ENCODE measurements at places on chromosomes 3 and 15.

GRCh38 chr15:79798311-79798710 lies 98.5 kb downstream of the MTHFS start:
- no peak for DNase-seq

GRCh38 chr3:102006812-102007485 lies 157.6 kb downstream of the NFKBIZ start:
- DNase-seq = peak; percentile 81

DNA sequence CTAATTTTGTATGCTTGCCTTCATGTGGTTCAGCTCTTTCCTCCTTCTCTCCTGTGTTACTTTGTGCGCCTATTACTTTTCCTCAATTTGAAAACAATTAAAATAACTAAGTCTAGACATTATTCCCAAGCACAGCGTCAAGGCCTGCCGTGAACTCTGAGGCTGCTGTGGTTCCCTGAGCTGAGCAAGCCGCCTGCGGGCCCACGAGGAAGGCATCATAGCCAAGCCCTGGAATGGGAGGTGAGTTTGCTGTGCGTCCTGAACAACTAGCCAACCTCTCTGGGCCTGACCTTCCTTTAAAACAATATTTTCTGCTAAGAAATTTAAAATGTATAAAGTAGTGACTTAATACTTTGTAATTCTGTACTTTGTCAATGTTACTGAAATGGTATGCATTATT lies 327.2 kb downstream of the OCA2 start:
- no peak for DNase-seq

- peak; percentile 60 for DNase-seq
Measured at GRCh38 chr15:51751697-51752683, 593 bp downstream of the TMOD2 start.

DNA sequence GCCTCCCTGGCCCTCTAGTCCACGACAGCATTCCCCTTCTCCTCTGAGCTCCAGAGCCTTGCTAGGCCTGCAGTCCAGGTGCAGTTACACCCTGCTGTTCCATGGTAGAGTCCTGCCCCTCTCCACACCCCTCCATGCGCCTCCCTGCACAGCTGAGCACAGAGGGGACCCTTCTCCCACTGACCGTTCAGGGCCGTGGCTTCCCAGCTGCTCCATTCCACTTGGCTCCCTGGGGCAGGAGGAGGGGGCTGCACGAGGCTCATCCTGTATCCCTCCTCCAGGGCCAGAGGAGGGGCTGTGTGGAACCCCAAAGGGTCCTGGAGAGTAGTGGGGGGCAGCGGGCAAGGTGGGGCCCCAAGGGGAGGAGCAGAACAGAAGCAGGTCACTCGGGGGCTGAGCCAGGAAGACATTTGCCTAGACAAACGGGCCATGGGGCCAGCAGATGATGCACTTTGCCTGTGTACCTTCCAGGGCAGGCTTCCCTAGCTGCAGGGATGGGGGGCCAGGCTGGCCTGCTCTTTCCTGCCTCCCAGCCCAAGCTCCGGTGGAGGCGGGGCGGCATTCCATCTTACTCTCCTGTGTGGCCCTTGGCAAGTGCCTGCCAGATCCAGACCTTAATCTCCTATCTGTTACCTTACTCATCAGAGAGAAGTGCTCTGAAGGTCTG lies 20.7 kb upstream of the GOLGA6C start:
- no peak for DNase-seq

DNA sequence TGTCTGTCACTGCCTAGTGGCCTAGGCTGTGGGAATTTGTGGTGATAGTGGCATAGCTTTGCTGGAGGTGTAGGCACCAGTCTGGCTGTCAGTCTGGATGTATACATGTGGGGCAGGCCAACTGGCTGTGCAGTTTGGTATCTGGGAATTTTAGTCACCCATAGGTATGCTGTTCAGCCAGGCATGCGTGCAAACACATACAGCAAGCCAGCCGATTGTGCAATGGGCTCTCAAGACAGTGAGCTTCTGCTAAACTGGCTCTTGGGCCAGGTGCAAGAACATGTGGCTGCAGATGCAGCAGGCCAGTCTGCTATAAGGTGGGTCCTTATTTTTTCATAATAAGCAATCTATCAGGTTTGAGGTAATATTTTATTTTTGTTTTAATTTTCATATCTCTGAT lies 87.1 kb upstream of the PLSCR5 start:
- peak; percentile 74 for DNase-seq

DNA sequence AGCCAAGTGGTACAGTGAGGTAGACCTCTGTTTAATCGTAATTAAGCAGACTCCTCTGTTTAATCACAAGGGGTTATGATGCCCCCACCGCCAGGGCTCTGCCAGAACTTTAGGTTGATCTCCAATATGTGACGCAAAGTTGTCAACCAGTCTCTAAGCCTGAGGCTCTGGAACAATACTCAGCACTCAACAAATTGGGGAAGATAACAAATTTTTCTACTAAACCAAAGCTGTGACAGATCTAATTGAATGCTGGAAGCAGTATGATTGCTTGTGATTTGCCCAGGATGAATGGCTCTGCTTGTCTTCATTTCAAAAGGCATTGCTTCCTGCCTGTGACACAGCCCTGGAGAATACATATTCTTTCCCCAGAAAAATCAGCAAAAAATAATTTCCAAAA lies 57.1 kb downstream of the SNTN start:
- no peak for DNase-seq

GRCh38 chr15:54514601-54515000 lies 536.4 kb downstream of the UNC13C start:
- DNase-seq = no peak

DNA sequence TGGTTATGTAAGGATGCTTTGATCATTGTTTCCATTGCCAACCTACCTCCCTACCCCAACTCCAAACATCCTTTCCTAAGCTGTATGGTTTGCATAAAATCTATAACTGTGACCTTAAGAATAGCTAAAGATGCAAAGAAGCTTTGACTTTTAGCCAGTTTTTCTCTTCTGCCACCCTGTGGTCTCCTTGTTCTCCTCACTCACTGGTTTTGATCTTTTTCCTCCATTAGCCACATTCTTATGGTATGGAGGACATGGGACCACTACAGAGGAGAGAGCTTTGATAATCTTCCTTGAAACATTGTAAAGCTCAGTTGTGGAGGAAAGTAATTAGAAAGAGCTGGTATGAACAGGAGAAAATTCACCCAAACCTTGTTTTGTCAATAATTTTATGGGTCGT lies 115.9 kb downstream of the NEK11 start:
- no peak for DNase-seq

GRCh38 chr15:29470794-29471193 lies 201.2 kb upstream of the NSMCE3 start:
- DNase-seq = peak; percentile 35

- no peak for DNase-seq
Measured at GRCh38 chr3:159127021-159127392, 325.2 kb downstream of the MFSD1 start.

Measured in epithelial cell of esophagus (primary cell).